Astrocyte (in vitro differentiated cells and primary cell): ENCODE measurements at places on chromosomes 2 and 18.

DNA sequence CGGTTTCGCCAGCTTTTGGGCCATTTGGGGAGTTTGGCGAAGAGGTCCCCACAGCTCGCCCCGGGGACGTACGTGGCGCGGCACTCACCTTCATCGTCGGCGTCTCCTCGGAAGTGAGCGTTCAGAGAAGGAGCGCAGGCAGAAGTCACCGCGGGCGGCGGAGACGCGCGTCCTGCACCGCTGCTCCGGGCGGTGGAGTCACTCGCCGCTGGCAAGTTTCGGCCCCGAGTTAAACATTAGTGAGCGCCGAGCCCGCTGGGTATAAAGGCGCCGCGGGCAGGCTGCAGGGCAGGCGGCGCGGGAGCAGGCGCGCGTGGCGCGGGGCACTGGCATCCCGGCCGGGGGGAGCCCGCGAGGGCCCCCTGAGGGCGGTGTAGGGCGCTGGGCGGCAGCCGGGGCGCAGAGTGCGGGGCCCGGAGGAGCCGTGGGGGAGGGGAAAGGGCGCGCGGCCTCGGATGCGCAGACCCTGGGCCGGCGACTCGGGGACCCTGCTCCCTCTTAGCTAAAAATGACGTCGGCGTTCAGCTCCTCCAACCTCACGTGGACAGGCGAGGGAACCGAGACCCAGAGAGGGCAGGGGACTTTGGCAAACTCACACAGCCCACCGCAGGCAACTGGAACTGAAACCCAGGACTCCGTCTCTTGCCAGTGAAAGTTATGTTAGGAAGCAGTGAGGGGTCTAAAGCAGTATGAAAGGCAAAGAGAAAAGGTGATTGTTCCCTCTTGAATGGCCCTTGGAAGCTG is at the start of gene DPP4:
DPP4 (minus strand) TSS at position 328 of the 744 bp plus-strand sequence; CDS start at position 94, 234 bp downstream.
- DNase-seq, result no peak

DNA sequence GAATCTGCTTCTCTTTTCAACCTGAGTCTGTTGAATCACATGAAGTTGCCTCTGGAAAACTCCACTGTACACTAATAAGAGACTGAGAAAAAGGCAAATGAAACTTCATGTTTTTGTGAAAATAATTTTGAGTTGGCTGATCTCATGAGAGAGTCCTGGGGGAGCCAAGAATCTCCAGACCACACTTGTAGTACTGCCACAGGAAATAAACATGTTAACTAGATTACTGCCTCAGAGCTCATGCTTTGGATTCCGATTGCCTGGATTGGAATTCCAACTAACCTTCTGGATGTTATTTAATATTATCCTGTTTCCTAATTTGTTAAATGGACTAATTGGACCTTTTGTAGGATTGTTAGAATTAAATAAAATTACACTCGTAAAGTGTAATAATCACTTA is 25.2 kb downstream of the NUP35 start:
- peak; percentile 80 for DNase-seq

GRCh38 chr2:174246944-174247381 is 1.4 kb downstream of the OLA1 start:
- no peak for DNase-seq

DNA sequence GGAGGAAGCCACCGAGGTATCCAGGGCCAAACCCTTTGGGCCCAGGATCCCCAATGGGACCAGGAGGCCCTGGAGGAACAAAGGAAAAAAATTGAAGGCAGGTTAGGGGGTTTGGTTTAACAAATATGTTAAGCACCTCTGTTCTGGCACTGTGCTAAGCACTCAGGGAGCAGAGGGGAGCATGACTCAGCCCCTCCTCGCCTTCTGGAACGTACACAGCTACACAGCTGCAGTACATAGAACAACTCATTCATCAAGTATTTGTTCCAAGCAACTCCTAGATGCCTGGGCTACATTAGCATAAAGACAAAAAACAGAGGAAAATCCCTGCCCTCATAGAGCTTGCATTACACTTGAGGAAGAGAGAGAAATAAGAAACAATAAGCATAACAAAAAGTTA is 153.6 kb downstream of the COL4A4 start:
- peak; percentile 61 for DNase-seq

GRCh38 chr2:20430461-20431300 is 16.2 kb upstream of the RHOB start:
- DNase-seq, result no peak

DNA sequence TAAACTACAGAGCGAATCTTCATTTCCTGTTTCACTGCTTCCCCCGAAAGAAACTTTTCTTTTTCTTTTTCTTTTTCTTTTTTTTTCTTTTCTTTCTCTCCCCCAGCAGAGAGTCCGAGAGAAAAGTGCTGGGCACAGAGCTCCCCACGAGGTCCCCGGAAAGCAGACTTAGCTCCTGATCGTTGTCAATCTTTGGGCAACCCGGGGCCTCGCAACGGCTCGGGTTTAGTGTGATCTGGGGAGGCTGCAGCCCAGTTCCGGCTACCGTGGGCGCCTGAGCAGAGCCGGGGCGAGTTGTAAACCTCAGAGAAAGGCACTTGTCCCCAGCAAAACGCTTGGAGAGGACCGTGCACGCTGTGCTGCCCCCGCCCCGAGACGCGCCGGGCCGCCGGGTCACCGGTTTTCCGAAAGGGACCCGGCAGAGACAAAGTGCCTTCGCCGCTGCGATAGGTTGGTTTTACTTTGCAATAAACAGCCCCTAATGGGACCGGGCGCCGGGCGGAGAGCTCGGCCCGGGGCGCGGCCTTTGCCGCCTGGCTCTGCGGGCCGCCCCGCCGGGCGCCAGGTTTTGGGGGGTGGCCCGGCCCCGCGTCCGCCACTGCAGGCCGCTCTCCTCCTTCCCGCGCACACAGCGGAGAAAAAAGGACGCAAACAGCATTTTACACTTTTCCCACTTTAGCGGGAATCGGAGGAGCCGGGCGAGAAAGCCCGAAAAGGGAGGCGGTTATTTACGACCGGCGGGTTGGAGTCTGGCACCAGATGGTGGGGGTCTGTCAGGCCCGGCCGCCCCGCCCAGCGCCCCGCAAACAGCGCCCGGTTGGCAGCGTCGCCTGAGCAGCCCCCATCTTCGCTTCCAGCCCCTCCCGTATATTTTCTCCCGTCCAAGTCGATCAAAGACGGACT is 136.0 kb downstream of the INSIG2 start:
- DNase-seq, result no peak

DNA sequence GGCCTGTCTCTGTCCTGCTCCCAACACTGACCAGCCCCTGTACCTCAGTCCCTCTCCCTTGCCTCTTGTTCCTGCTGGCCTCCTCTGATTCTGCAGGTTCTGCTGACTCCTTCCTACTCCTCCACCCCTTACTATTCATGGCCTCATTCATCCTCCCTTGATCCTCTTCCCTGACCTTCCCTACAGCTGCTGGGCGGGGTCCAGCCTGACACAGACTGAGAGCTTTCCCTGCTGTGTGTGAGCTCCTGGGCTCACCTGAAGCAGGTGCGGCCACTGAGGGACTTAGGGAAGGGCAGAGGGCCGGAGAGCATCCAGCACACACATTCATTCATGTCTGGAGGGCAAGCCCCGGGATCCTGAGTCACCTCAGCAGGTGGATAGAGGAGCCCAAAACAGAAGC is 185.6 kb downstream of the CTIF start:
- DNase-seq, result no peak

DNA sequence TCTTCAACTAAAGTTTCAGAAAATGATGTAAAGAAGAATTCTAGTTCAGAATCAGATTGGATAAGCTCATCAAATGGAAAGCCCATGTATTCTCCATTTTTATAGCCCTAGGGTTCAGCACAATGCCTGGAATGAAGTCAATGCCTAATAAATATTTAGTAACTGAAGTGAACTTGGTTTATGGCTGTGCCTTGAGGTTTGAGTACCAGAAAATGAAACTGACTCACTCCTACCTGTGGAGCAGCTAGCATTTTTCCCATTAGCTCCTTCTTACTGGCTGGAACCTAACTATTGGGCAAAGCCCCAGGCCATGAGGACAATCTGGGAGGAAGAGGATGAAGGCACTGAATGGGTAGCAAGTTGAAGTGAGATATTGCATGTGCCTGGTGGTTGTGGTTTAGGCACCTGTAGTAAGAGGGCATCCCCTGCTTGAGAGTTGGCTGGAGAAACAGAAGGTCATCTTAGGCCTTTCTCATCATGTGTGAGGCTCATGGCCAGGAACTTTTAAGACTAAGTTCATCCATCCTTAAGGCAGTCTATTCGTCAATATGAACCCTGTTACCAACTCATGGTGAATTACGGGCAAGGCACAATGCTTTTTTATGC is 85.0 kb upstream of the LYPD1 start:
- DNase-seq, result no peak

DNA sequence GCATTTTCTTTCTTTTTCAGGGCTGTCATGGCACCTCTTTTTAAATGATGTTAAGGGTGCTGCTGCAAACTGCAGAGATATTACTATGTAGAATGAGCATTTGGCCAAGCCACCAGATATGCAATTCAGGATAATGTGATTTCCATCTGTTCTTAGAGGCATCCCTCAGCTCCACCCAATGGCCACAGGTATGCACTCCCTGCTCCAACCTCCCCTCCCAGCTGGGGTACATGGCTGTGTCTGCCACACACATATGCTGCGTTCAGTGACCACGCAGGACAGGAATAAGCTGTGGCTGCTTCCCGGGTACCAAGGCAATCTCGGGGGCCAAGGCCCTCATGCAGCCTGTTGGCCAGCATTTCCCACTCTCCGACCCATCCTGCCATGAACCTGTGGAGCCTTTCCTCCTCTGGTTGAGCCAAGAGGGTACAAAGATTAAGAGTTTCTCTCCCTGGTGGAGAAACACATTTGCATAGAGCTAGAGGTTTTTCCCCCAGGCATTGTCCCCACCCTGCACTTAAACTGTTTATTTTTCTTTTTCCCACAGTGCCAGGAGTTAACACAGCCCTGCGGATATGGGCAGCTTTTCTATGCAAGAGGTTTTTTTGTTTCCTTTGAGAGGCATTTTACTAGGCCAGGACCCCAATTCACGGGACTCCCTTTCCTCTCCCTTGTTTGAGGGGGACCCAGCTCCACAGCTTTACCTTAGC is 147.0 kb downstream of the GCA start:
- DNase-seq, result no peak

GRCh38 chr2:238106698-238107524 is 6.8 kb downstream of the ESPNL start:
- no peak for DNase-seq

- DNase-seq, result no peak
Observed at GRCh38 chr2:1418566-1418965, 5.3 kb downstream of the TPO start.

DNA sequence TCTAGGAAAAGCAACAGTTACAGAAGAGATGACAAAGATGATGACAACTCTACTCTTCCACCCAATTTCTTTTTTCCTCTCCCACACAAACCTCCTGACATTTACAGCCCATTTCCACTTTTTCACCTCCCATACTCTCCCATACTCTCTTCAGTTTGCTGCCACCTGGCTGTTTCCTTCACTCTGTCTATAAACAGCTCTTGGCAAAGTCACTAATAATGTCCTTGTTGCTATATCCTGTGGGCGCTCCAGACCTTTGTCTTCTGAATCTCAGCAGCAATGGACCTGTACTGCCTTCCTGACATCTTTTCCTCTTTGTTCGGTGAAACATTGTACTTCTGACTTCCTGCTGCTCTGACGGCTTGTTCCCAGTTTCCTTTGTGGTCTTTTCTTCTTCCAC is 60.7 kb upstream of the CAVIN2 start:
- DNase-seq, result no peak

GRCh38 chr2:210442878-210443277 is 33.7 kb downstream of the LANCL1 start:
- no peak for DNase-seq

DNA sequence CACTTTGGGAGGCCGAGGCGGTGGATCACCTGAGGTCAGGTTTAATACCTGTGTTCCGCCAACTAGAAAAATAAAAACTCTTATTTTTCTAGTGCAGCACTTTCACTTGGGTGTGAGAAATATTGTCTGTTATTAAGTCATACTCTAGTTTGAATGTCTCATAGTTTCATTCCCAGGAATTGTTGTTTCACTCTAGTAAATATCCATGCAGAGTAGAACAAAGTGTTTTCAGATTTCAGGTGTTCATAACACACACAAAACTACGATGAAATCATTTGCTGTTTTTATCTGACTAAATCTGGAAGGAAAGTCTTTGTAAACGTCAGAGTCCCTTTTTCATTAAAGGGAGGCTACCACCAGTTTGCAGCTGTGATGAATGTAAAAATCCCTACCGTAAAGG is 4.0 kb downstream of the FAM117B start:
- DNase-seq, result no peak
